Mesendoderm (in vitro differentiated cells): ENCODE measurements at places on chromosomes 11 and 22.

- peak; percentile 79 for DNase-seq
Observed at GRCh38 chr11:57641011-57641807, 8.5 kb downstream of the YPEL4 start.

DNA sequence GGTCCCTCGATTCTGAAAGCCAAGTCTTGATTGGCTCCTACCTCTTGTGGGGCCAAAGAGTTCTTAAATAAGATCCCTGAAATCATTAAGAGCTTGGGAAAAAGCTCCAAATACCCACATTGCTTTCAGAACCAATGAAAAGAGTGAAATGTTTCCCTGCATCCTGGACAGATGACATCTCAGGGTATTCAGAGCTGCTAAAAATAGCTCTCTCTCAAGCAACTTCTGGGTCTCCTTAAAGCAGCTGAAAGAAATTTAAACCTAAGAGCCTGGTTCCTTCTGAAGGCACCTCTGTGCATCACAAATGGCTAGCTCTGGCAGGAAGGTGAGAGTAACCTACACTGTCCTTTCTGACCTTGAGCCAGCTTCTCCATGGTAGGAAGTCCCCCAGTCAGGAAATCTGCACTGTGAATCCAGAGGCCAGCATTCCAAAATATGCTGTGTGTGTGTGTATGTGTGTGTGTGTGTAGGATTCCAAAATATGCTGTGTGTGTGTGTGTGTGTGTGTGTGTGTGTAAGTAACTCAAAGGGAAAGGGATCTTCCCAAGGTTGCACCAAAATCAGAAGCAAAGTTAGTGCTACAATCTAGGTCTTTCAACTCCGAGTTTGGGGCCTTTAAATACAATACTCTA lies 50.1 kb downstream of the RELT start:
- DNase-seq: no peak

- no peak for DNase-seq
Observed at GRCh38 chr22:47457509-47458300, 695.3 kb downstream of the TBC1D22A start.

DNA sequence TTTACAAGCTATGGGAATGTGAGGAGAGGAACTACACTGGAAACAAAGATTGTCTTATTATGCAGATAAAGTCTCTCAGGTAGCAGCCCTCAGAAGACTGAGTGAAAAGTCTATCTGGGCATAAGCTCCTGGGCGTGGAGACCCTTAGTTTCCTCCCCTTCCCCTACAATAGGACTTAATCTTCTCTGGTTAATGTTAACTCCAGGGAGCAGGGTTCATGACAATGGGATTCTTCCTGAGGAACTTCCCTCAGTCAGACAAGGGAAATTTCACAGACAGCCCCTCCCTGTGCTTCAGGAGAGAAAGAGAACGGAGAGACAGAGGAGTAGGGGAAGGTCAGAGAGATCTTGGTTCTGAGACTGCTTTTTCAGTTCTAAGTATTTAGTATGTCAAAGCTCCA lies 1428.6 kb downstream of the LRRC4C start:
- peak; percentile 81 for DNase-seq

DNA sequence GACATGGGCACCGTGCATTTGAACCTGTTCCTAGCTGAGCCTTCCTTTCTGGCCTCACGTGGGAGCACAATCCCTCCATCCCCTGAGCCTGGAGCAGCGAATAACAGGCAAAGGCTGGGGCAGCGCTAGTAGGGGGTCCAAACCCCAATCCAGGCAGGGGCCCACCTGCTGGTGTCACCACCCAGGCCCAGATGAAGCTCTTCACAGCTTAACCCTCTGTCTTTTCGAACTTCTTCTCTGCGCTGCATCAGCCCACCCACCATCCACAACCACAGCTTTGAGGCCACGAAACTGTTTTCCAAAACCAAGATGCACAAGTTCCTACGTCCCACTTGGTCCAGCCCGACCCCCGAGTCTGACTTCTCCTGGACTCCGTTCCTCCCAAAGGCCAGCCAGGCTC lies 11.5 kb downstream of the KCNC1 start:
- no peak for DNase-seq

GRCh38 chr11:8020244-8020597 lies 33.1 kb downstream of the EIF3F start:
- no peak for DNase-seq

DNA sequence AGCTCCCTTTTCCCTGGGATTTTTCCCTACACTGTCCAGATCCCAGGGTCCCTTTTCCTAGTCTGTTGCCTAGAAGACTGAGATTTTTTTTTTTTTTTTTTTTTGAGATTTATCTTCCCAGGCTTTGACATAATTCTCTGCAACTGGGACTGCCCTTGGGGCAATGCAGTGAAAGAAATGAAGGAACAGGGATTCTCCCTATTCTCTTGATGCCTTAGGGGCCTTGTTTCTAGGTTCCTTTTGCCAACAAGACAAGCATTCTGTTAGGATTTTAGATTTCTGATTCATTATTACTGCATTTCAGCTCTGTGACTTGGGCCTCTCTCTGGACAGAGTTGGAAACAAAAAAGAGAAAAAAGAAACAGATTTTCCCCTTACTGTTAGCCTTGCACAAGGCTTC lies 47.3 kb downstream of the QSER1 start:
- DNase-seq: no peak

DNA sequence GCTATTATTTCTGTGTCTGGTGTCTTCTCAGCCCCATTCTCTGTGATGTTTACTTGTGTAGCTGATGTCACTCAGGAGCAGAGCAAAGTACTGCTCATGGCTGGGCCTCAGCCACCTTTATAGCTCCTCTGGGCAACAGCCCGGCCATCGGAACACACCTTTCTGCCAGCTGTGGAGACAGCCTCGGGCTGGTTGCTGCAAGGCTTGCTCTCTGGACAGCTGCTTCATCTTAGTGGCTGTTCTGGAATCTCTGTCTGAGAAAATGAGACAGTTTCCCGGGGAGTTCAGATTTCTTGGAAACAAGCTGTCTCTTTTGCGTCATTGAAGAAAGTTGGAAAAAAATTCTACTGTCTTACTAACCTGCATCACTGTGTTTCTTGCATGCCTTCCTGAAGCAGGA lies 20.0 kb downstream of the THY1 start:
- DNase-seq: no peak

GRCh38 chr11:119643876-119644225 lies 85.1 kb downstream of the NECTIN1 start:
- no peak for DNase-seq

DNA sequence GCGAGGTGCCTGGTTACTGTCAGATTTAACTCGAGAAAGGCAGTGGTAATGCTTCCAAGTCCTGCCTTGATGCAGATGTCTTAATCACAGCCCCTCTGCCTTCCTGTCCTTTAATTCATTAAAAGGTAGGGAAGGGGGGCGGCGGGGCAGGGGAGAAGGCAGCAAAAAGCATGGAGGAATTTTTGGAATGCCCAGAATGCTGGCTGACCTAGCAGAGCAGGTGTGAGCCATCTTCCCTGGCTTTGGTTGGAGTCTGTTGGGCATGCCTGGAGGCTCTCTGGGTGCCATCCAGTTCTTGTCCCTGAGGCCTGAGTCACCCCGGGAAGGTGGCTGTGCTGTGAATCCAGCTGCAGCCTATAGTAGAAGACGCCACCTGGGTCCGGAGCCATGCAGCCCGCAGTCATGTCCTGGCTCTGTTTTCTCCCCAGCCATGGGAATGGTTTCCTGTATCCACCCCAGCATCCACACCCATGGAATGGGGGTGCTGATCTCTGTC lies 15.6 kb downstream of the KIAA1671 start:
- DNase-seq: peak; percentile 96
